ENCODE measurements at places on chromosomes 11 and 22.
A peak's percentile ranks its signal among the peaks of the same experiment; 100 is the strongest.

DNA sequence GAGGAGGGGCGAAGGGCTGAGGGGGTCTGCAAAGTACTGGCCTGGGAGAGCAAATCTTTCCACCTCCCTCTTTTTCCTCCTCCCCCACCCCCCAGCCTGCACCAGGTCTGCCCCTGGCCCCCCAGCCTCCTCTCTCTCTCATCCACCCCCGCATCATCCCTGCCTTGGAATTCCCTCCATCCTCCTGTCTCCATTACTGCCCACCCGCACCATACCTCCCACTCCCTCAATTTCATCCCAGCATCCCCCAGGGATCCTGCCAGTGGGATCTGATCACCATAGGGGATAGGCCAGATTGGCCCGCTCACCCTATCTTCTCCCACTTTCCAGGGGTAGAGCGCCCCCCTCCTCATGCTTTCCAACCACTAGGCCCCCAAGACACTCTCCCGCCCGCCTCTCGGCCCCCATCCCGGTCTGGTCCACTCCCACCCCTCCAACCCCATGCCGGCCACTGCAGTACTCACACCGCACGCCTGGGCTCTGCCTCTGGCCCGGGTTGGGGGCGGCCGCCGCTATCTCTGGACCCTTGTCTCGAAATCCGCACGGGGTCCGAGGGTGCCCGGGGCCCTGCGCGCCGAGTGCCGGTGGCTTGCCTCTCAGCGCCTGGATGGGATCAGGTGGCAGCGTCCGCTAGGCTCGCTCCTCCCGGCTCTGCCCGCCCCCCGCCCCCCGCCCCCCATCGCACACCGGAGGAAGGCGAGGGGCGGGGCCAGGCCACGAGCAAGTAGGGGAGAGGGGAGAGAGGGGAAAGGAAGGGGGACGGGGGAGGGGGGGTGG lies at the start of gene GAL3ST3:
TSS of gene GAL3ST3 (minus strand) at position 615 of the 777 bp plus-strand sequence. CDS start 3,746 bp downstream, outside the sequence.
- no peak for DNase-seq

- no peak for DNase-seq
Observed at GRCh38 chr11:10076458-10077141, 217.4 kb downstream of the SBF2 start.

- DNase-seq: no peak
Observed at GRCh38 chr22:49585461-49586243, 242.0 kb downstream of the BRD1 start.

DNA sequence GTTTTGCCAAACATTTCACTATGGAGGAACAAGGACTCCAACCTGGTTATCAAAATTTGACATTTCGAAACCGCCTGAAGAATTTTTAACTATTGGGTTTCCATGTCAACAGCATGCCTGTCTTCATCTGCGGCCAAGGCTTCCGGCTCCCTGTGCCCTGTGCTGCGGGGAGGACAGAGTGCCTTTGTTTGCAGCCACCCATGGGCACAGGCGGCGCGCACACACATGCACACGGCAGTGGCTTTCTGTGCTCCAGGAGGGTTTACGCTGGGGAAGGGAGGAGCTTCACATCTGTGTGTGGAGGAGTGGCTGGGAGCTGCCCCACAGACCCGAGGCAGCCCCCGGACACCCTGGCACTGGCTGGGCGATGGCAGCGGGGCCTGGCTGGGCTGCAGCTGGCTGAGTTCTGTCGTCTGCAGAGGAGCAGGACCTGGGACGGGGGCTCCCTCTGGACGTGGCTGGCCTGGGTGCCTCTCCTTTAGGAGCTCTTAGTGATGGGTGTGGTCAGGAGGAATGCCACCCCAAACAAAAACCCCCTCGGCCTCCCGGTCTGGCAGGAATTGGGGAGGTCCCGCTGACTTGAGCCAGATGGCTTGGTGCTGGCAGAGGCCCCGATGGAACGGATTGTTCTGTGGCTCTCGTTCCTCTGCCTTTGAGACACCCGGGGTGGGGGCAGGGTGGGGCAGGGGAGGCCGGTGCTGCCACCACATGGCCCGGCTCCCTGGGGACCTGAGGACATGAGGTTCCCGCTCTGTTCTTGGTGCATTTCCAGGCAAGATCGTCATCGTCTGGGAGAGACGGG lies 1290.9 kb downstream of the BRD1 start:
- DNase-seq: no peak

DNA sequence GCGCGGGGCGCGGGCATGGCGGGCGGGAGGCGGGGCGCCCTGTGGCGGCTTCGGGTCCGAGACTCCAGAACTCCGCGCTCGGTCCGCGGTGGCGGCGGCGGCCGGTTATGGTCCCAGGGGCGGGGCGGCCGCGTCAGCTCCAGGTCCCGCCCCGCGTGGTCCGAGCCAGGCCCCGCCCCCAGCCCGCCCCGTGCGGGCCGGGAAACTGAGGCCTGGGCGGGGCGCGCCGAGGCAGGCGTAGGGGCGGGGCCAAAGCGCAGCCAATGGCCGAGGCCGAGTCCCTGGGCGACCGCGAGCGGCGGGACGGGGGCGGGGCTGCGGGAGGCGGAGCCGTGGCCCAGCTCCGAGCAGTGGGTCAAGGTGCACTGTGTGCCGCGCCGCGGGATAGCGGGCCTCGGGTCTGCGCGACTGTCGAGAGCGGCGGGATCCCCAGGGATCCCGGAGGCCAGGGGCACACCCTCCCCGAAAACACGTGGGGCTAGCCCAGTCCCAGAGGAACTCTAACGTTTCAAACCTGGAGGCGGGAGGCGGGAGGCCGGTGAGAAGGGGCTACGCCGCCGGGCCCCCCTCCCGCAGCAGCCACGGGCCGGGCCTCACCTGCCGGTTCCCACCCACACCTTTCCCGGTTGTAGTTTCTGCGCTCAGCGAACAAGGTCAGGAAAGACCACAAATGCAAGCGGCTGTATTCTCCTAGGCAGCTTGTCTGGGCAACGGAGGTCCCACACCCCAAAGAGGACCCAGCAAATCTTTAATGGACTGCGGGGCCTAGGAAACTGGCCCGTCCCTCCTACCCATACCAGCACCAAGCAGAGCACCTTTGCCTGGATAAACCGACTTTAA lies at the start of gene SLC25A1:
TSS of gene SLC25A1 (minus strand) at position 80 of the 840 bp plus-strand sequence. CDS start at position 17, 63 bp downstream.
- DNase-seq: peak; percentile 80

DNA sequence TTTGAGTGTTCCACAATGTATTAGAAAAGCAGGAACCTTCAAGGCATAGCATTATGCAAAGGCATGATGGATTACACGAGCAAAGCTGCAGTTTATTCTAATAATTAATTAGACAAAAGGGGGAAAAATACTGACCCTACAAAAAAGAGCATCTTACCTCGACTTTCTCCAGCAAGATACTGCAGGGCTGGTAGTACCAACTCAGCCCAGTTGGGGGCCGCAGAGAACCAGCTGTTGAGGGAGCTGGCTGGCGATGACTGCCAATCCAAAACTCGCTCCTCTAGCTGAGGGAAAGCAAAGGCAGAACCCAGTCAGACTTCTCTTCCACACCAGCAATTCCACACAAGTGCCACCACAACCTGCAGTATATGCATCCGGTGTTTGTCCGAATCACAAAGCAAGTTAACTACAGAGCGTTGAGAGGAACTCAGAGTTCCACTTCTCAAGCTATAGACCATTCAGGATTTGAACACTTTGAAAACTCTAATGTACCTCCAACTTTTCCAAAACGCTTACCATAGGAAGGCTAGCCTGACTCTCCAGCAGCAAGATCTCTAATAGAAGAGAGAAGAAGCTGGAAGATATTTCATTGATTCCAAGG lies 13.7 kb downstream of the NFRKB start:
- peak; percentile 16 for DNase-seq

- DNase-seq: peak; percentile 54
Observed at GRCh38 chr22:25564320-25564978, at the start of gene GRK3. GRK3 (plus strand) TSS chr22:25564675; CDS start chr22:25565041, 366 bp downstream.

DNA sequence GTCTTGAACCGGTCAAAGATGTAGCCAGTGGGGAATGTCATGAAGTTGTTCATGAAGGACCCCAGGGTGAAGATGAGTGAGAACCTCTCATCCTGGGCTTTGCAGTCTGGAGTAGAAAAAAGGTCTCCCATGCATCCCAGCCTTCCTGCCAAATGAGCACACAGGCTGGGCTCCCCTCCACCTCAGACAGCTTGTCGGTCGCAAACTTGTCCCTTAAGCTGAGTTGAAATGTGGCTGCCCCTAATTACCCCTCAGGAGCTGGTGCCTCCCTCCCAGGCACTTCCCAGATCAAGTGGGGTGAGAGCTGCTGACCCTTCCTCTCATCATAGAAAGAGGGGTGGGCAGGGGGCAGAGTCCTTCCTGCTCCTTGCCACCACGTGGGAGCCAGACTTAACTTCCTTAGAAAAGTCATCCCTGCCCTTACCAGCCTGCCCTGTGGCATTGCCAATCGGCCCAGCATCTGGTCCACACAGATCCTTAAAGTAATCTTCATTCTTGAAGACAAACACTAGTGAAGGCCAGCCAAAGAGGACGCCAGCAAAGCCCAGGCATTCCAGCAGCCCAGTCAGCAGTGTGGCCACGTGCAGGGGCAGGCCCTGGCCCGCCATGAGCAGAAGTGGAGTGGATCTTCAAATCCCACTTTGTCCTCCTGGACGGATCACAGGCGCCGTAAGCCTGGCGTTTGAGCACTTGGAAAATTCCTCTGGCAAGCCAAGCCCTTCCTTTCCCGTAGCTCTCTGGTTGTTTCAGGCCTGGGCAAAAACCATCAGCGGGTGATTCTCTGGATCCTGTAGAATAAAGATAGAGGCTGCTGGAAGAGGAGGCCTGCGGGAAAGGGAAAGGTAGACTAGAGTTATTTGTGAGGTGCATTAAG lies 1.1 kb downstream of the SLC43A3 start:
- no peak for DNase-seq

- no peak for DNase-seq
Observed at GRCh38 chr11:38710262-38710661, 2112.2 kb upstream of the RAG2 start.
